ENCODE measurements at places on chromosomes 1 and 21.

GRCh38 chr1:181095763-181096184 lies 7.3 kb downstream of the IER5 start:
- no peak for DNase-seq

GRCh38 chr1:231750296-231750695 lies 123.7 kb downstream of the DISC1 start:
- DNase-seq: no peak

- DNase-seq: no peak
These were observed 22.4 kb downstream of the CNIH4 start for GRCh38 chr1:224378855-224379631.

GRCh38 chr1:225883616-225884265 lies 1.6 kb upstream of the TMEM63A start:
- no peak for DNase-seq

GRCh38 chr1:201226178-201226514 lies 35.5 kb downstream of the IGFN1 start:
- DNase-seq: no peak

Data from retina (tissue), 1 donor.